ENCODE measurements at places on chromosomes 4 and X.

GRCh38 chr4:139014371-139015268 is 961 bp upstream of the NOCT start:
- no peak for DNase-seq

GRCh38 chr4:86778175-86778574 is 71.0 kb downstream of the SLC10A6 start:
- no peak for DNase-seq

GRCh38 chrX:55006827-55007621 is 6.9 kb downstream of the APEX2 start:
- no peak for DNase-seq

GRCh38 chrX:5145957-5146356 is 1082.7 kb downstream of the NLGN4X start:
- DNase-seq, result no peak

DNA sequence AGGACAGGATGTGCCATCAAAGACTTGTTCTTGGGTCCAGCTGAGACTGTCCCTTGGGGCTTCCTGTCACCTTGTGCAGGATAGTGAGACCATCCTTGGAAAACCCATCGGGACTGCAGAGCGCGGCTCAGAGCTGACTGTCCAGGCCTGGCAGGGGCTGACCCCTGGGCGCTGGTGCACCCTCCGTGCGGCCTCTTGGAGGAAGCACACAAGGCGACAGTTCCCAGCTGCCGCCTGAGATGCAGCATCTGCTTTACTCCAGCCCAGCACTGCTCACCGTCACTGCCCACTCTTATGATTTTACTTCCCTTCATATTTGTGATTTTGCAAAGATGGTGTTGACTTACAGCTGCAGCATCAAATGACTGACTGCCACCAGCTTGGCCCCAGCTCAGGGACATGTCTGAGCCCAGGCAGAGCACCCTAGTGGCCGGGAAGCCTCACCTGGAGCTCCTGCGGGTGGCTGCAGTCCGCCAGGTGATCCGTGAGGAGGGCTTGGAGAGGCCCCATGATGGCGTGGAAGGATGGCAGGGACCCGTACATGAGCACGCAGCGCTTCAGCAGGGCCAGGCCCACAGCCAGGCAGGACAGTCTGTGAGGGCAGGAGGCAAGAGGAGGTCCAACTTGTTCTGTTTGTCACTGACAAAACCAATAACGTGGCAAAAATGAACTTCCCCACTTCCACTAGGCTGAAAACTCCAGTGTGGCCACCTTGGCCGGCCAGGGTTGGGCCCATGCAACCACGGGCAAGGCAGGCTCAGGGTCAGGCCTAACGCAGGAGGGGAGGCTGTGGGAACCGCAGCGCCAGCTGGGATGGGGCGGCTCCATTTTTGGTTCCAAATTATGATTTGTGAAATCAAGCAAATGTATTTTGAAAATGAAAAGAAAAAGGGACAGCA is 21.8 kb downstream of the NOP14 start:
- DNase-seq, result no peak

DNA sequence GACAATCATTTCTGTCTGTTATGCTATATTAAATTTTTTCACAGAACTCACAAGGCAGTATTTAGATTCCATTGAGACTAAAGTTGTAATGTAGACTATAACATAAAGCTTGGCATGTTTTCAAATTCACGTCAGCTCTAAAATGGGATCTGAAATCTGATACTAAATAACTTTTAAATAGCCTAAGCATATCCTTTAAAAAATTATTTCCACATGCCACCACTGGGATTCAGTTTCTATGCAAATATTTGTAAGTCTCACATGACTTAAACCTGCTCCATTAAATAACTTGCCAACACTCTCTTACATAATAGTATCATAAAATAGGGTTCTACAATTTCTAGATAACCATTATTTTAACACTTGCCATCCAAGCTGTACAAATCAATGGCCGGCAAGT is 32.4 kb downstream of the KLHL8 start:
- DNase-seq, result no peak

GRCh38 chr4:48212165-48212564 is 57.5 kb downstream of the TEC start:
- DNase-seq, result no peak

DNA sequence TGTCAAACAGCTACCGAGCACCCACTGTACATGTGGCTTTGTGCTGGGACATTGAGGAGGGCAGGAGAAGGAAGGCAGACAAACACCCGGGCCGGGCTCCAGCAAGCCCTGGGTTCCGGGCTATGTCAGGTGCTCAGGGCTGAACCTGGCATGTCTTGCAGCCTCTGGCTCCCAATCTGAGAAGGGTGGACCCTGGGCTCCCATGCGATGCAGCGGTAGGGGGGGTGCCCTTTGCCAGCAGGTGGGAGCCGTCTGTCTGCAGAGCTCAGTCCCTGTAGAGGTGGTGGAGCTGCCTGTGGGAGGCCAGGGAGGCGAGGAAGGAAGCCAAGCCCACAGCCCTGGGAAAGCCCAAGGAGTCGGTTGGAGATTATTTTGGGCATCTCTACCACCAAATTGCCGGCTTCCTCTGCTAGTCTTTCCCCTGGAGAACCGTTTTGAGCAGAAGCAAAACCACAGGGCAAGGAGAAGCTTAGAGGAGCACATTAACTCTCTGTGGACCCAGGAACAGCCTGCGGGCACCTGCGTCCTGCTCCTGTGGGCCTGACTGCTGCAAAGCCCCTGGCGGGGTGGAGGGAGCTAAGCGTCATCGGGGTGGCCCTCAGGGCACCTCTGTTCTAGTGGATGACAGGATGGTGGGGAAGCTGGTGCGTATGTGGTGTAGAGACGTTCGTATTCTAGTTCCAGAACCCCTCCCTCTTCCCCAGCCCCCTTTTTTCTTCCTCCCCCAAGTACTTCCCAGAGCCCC is 10.3 kb downstream of the CPZ start:
- DNase-seq, result no peak

- DNase-seq, result no peak
Observed at GRCh38 chr4:42331914-42332368, 65.3 kb upstream of the SHISA3 start.

GRCh38 chr4:92381616-92382015 is 77.8 kb downstream of the GRID2 start:
- no peak for DNase-seq

DNA sequence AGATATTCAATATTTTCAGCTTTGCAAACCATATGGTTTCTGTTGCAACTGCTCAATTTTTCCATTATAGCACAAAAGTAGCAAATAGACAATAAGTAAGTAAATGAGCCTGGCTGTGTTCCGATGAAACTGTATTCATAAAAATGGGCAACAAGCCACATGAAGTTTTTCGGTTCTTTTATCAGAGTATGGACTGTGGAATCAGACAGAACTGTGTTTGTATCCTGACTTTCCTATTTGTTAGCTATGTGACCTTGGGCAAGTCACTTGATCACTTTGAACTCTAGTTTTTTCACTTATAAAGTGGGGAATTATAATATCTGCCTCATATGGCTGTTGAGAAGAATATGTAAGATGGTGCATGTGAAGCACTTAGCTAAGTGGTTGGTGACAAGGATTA is 23.4 kb upstream of the ADGRA3 start:
- DNase-seq, result no peak

- DNase-seq, result no peak
Observed at GRCh38 chr4:182556580-182556979, 313.4 kb downstream of the TENM3 start.

DNA sequence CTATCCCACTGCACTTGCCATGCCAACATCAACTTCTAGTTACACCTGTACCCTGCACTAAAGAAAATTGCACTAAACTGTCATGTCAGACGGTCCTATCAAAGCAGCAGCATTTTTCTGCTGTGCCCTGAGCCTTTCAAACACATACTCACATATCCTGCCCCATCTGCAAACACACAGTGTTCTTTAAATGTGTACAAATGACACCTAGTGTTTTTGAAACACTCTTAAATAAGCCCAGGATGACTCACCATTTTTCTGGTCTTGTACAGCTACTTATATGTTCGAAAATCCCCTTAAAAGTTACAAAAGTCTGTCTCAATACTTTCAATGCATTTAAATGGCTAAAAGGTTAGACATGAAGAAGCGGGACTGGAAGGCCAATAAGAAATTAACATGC is 346.7 kb upstream of the PPARGC1A start:
- DNase-seq, result no peak

DNA sequence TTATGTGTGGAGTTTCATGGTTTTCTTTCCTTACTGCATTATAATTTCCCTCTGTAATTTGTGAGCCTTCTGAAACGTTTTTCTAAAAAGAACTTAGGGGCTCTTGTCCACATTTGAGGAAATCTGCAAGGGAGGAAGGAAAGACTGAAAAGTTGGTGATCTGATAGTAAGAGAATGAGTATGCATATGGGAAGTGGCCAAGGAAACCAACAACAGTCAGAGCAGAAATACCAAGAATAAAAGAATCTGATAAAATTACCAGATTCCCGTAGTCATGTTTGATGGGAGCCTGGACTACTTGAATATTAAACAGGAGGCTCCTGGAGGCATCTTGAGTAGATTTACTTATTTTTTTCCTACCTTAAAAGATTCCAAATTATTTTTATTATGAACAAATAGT is 50.1 kb downstream of the MEPE start:
- DNase-seq, result no peak

- no peak for DNase-seq
Observed at GRCh38 chrX:24399550-24399949, 39.1 kb downstream of the SUPT20HL1 start.

GRCh38 chrX:66919280-66919832 is 280.5 kb upstream of the EDA2R start:
- DNase-seq, result no peak

DNA sequence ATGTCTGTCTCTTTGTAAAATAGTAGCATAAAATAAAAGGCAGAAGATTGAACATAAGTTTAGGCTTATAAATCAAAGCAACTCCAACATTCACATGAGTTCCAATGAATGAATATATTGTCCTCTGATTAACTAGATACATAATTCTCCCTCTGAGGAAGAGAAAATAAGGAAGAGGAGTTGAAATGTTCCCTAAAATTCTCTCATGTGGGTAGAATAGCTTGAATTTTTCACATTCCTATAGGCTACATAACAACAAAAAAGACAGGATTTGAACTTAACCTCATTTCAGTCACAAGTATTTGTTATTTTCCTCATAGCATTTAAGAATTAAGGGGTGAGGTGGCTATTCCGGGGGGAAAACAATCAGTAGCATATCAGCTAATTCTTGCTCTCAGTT is 462.4 kb upstream of the NDST4 start:
- DNase-seq, result no peak

DNA sequence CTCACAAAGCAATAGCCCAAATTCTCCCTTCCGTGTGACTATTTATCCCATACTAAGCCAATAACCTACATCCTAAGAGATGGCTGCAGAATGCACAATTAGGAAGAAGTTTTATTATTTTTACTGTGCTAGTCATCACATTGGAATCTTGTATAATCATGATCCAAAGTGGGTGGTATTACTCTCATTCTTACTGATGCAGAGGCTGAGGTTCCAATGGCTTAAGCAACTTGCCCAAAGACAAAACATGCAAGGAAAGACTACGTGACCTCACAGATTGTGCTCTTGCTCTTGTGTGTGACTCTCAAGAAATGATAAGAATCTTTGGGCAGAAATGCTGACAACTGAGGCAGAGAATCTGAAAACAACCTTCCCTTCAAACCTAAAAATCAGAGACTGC is 212.2 kb downstream of the LDB2 start:
- DNase-seq, result no peak

DNA sequence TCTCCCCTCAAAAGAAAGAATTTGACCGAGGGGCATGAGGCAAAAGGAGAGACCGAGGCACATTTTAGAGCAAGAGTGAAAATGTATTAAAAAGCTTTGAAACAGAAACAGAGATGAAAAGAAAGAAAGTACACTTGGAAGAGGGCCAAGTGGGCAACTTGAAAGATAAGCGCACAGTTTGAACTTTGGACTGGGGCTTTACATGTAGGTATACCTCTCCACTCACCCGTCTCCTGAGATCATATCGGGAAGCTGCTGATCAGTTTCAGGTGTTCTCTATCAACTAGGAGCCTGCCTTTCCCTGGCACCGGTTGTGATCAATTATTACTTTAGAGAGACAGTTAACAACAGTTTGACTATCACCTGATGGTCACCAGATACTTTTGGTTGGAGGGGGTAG is 2666.5 kb downstream of the ARAP2 start:
- DNase-seq, result no peak

GRCh38 chr4:2168469-2169319 is 73.2 kb downstream of the HAUS3 start:
- no peak for DNase-seq

- DNase-seq, result no peak
Observed at GRCh38 chrX:105323928-105324327, 103.4 kb upstream of the TEX13A start.

DNA sequence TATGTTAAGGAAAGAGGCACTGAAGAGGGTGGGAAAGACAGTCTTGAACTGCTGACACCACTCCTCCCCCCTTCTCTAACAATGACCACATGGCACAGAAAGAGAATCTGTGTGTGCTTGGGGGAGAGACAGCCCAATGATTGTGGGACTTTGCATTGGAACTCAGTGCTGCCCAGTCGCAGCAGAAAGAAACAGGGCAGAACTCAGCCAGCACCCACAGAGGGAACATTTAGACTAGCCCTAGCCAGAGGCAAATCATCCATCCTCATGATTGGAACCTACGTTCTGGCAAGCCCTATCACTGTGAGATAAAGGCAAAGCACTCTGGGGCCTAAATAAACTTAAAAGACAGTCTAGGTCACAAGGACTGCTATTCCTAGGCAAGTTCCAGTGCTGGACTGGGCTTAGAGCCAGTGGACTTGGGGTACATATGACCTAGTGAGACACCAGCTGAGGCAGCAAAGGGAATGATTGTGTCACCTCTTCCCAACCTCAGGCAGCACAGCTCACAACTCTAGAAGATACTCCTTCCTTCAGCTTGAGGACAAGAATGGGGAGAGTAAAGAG is 132.8 kb upstream of the S100G start:
- no peak for DNase-seq

DNA sequence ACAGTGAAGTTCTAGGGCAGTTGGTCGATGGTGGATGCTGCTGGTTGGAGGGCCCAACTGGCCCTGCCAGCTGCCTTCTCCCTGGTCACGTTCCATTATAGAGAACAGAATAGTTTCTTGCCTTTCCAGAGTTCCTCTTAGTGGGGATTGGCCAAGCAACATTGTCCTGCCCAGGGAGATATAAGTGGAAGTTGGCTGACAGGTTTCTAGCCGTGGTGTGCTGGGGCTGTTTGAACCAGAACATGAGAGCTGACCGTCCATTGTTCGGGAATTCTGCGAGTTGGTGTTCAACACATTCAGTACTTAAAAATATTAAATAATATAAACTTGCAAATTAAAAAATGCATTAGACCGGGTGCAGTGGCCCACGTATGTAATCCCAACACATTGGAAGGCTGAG is 3.5 kb upstream of the AFAP1 start:
- no peak for DNase-seq

GRCh38 chr4:41918278-41918677 is 17.0 kb upstream of the TMEM33 start:
- DNase-seq, result no peak
